Upper lobe of left lung (tissue), 6 donors: ENCODE measurements at places on chromosomes 7 and 10. TPM values are rescaled to one million over a fixed set of nuclear protein-coding genes. Genes with fewer than 3 reads are reported as not detected.
A peak's percentile ranks its signal among the peaks of the same experiment; 100 is the strongest.

HKDC1 gene
- 5.6 TPM for total RNA-seq

JCAD gene
- 16.8 TPM for total RNA-seq

DNA sequence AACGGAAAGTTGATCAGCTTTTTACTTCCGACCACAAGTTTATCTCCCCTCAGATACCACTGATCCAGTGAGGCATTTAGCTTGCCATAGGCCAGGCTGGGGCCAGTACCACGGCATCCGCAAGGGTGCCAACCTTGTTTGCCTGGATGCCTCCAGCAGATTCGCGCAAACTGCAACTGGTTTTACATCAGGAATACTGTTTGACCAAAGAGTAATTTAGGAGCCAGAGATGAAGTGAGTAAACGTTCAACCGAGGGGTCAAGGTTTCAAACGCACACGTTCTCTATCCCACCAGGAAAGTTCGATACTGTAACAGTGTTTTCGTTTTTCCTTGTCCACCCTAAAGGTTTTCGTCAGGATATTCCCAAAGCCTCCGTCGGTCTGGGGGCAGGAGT, 266 bp upstream of the MDFIC start:
- no peak for DNase-seq
- no peaks in the 10 kb centered on the region for H3K27me3 ChIP-seq
- H3K27ac ChIP-seq = peak overlapping the region; percentile 93
- peak overlapping the region; percentile 95 for H3K4me3 ChIP-seq
- no peaks in the 10 kb centered on the region for H3K36me3 ChIP-seq
- peaks cover 11% of the 10 kb centered on the region for H3K4me1 ChIP-seq

DNA sequence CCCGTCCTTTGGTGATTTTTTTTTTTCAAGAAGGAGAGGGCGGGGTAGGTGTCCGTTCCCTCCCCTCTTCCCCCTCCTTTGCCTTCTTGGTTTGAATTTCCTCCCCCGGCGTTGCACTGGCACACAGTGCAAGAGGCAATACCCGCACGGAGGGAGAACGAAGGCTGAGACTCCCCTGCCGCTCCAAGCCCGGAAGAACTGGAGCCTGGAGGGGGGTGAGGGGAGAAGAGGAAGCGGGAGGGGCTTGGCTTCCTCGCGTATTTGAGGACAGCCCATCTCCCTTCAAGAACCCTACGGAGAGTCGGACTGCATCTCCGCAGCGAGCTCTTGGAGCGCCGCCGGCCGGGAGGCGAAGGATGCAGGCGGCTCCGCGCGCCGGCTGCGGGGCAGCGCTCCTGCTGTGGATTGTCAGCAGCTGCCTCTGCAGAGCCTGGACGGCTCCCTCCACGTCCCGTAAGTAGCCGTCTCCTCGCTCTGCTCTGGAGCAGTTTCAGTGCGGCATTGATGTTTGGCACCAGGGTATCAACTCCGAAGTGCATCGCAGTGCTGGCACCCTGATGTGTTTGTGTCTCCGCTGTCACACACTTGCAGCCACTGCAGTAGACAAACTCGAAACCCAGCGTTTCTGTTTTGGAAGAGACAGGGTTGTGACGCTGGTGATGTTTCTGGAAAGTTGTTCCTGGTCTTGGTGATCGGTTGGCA, at the start of gene CNTNAP2:
TSS of gene CNTNAP2 (plus strand) at position 281 of the 702 bp plus-strand sequence. CDS start at position 357, 76 bp downstream.
- no peaks in the 10 kb centered on the region for H3K27me3 ChIP-seq
- no peaks in the 10 kb centered on the region for H3K36me3 ChIP-seq
- peak; percentile 75 for DNase-seq

DNA sequence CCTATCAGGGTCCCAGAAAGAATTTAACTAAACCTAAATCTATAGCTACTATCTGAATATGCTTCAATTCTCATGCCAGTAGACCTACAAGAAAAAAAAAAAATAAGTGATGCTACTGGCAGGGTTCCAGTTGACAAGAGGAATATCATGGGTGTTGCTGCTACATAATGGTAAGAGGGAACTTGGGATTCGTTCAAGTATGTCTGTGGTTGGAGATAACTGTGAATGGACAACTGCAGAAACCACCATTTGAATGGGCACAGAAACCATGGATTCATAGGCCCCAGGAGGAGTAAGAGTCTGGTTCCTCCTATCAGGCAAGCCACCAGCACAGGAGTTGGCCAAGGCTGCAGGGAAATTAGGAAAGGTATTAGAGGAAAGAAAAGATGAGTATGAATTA, 287.6 kb upstream of the HGF start:
- DNase-seq = no peak
- H3K36me3 ChIP-seq = no peaks in the 10 kb centered on the region
- no peaks in the 10 kb centered on the region for H3K27me3 ChIP-seq
- H3K27ac ChIP-seq = no peak overlapping the region
- no peaks in the 10 kb centered on the region for H3K4me1 ChIP-seq

GRCh38 chr10:30432622-30433305, 1.2 kb upstream of the MAP3K8 start:
- H3K36me3 ChIP-seq = no peaks in the 10 kb centered on the region
- H3K4me3 ChIP-seq = peak overlapping the region; percentile 84
- H3K27ac ChIP-seq = peak overlapping the region; percentile 97
- DNase-seq = peak; percentile 74
- H3K27me3 ChIP-seq = no peaks in the 10 kb centered on the region

GRCh38 chr10:124048371-124049290, 44.8 kb downstream of the CHST15 start:
- H3K27ac ChIP-seq = no peak overlapping the region
- peaks cover 2% of the 10 kb centered on the region for H3K4me1 ChIP-seq
- DNase-seq = no peak
- no peak overlapping the region for H3K4me3 ChIP-seq
- H3K27me3 ChIP-seq = no peaks in the 10 kb centered on the region

GRCh38 chr7:143882020-143882603, 19.9 kb downstream of the TCAF1 start:
- H3K4me1 ChIP-seq = peaks cover 21% of the 10 kb centered on the region
- peak overlapping the region; percentile 56 for H3K4me3 ChIP-seq
- no peaks in the 10 kb centered on the region for H3K36me3 ChIP-seq
- DNase-seq = no peak
- no peaks in the 10 kb centered on the region for H3K27me3 ChIP-seq
